Pulmonary artery endothelial cell (primary cell): ENCODE measurements at places on chromosomes 16 and 17.

DNA sequence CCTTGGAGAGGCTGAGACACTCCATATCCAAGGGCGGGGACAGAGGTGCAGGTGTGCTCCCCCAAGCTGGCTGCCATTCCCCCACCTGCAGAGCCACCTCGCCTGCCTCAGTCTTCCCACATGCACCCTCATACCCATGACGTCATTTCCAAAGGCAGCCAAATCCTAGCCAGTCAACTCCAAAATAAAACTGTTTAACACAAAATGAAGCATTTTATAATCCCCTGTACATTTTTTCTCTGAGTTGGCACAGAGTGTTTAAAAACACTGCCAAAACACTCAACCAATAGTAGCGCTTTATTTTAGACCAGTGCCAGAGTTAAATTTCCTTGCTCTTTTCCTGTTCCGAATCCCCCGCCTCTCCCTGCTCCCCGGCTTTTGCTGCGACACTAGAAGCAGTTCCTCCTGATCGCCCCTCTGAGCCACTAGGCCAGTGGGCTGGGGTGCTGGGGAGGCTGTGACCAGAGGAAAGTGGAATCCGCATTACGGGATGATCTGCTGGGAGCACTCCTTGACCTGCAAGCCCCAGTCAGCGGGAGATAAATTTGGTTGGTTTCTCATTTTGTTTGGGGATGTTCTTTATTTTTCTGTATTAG, 139.5 kb downstream of the ZNF423 start:
- no peak for DNase-seq

DNA sequence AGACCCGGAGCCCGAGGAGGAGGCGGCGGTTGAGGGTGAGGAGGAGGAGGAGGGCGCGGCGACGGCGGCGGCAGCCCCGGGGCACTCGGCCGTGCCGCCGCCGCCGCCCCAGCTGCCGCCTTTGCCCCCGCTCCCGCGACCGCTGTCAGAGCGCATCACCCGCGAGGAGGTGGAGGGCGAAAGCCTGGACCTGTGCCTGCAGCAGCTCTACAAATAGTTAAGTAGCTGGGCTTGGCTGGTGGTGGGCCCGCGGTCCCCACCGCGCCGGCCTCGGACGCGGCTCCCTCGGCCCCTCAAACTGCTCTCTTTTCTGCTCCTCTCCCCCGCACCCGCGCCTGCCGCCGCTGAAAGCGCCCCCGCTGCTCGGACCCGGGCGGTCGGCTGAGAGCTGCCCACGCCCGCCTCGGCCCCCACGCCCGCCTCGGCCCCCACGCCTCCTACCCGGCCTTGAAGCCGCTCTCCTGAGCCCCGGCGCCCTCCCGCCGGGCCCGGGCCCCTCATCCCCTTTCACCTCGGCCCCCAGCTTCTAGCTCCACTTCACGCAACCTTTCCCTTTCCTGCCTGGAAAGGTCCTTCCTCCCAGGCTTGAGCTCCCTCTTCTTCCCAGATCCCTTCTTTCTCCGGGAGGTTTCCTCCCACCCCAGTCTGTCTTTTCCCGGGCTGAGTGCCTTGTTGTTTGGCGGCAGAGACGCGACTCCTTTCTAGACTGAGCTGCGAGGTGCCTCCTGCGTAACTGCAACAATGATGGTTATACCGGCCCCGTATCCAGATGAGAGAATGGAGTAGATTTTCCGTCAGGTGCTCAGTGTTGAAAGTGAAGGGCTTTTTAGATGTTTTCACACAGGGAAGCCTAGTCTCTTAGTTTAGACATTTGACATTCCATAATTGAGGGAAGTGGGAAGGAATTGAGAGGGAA, 850 bp downstream of the PPM1E start:
- DNase-seq = no peak

DNA sequence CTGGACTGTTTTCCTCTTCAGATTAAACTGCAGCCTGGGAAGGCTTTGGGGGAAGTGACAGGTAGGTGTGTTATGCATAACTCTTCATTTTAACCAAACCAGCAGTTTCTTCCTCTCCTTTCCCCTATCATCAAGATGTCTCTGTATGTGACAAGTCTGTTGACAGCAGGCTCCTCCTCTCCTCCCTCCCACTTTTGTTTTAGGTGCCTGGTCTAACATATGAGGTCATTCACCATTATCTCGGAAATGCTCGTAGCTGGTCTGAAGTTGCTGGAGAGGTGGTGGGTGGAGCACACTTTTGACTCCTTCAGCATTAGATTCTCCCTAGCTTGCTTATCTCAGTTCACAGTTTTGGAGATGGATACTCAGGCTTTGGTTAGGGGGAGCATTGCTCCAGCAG, 571.0 kb upstream of the EEF2KMT start:
- DNase-seq = no peak

GRCh38 chr17:56977673-56978395, at the start of gene SCPEP1:
Gene SCPEP1 (plus strand): TSS chr17:56978131. CDS start chr17:56978160, 29 bp downstream.
- DNase-seq = peak; percentile 20

DNA sequence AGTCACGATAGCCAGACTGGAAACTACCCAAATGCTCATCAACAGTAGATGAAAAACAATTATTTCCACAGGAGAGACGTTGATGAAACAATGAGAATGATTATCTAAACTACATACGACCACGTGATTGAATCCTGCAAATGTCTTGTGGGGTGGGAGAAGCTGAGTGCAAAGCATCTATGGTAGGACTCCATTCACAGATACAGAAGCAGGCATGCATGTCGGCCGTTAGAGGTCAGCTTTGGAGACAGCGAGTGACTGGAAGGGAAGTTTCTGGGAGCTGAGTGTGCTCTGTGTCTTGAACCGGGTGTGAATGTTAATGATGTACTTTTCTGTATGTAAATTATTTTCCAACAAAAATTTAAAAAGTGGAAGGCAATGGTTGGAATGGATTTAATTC, 71.5 kb upstream of the DNAJA2 start:
- no peak for DNase-seq

DNA sequence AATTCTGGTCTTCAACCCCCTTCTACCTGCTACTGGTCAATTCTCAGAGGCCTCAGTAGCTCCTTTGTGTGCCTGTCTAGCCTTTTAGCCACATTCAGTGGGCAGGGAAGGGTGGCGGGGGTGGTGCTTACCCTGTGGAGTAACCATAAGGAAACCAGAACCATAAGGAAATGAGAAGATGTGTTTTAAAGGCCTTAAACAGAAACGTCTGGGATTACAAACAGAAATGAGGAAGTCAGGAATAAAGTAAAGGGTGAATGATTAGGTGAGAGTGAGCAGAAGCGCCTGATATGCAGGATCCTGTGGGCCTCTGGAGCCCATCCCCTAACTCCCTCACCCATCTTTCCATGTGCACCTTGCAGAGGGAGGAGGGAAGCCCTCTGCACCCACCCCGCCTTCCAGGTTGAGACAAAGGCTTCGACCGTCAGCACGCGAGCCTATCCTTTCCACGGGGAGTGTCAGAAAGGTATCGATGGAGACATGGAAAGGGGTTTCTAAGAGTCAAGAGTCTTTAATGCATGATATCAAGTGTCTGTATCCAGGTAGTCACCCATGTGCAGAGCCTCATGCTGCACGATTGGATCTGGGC, 20.4 kb downstream of the KIAA0513 start:
- DNase-seq = no peak

- DNase-seq = no peak
Observed at GRCh38 chr17:16391451-16391850, 10.6 kb downstream of the UBB start.

- DNase-seq = no peak
Observed at GRCh38 chr17:4771519-4772234, at the start of gene TM4SF5. Gene TM4SF5 (plus strand): TSS chr17:4771886. CDS start chr17:4771923, 37 bp downstream.

- no peak for DNase-seq
Observed at GRCh38 chr17:63681530-63681929, 18.4 kb downstream of the LIMD2 start.

DNA sequence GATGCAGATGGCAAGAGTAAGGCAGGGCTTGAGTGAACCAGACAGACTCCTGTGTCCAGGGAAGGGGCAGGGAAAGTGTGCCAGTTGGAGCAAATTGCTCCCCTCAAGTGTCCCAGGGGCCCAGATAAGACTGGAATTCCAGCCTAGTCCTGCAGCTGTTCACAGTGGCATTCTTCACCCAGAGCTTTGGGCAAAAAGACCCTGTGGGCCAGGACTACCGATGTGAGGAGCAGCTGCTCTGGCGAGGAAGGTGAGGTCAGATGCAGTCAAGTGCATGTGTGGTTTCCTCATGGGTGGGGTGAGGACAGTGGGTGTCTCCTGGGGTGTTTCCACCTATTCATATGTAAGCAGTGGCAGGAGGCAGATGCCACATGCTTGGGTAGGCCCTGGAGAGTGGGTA, 14.3 kb downstream of the NEUROD2 start:
- no peak for DNase-seq

DNA sequence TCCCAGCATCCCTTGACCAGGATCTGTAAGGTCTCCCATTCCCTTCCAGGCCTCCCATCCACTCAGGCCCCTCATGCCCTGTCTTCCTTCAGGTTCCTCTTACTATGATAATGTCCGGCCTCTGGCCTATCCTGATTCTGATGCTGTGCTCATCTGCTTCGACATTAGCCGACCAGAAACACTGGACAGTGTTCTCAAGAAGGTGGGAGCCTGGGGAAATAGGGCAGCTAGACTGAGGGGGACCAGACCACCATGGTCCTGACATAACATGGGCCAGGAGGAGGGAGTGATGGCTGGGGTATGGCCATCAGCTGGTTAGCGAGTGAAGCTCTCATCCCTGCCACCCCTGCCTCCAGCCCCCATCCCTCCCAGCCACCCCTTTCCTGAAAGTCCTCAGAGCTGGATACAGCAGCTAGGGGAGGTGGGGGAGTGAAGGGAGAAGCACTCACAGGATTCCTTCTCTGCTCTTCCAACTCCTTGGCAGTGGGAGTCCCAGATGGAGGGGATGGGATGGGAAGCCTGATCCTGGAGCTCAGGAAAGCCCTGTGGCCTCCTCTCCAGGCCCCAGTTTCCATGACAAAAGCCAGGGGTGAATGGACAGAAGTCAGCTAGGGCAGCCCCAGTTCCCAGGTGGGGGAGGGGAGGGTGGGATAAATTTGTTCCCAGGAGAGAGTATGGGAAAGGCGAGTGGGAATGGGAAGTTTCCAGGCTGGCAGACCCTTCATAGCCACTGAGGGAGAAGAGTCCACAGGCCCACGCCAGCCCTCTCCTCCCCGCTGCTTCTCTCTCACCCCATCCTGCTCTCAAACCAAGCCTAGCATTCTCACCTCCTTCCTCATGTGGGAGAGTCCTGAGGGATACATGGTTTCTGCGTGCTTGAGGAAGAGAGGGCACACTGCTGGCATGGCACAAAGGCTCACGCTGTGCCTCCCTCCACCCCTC, 2.3 kb downstream of the RND2 start:
- no peak for DNase-seq

GRCh38 chr16:78805556-78805955, 706.1 kb downstream of the WWOX start:
- DNase-seq = no peak

DNA sequence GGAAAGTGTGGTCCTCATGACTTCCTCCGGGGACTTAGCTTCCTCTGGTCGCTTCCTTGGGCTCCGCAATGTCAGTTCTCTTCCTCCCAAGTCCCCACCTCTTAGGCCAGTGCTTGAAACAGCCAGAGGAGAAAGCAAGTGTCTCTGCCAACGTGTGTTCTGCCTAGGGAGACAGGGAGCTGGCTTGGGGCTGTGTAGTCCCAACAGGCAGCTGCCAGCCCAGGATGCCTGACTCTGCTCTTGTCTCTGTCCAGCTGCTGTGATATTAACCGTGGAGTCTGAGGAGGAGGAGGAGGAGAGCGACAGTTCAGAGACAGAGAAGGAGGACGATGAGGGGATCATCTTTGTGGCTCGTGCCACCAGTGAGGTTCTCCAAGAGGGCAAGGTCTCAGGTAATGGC, 13.5 kb upstream of the PLEKHG4 start:
- DNase-seq = no peak

DNA sequence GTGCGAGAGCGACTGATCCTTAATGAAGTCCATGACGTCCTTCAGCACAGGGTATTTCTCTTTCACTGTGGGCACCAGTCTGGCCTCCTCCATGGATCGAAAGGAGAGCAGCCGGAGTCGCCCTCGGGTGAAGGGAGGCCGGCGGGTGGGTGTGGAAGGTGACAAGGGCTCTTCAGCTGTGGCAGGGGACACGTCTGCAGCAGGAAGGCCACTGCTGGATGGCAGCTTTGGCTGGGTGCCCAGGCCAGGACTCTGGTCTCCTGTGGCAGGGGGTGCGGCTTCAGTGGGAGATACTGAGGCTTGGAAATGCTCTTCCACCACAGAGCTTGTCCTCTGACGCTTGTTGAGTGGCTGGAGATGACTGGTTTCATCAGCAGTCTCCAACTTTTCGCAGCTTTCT, 78.5 kb downstream of the ZZEF1 start:
- DNase-seq = no peak

DNA sequence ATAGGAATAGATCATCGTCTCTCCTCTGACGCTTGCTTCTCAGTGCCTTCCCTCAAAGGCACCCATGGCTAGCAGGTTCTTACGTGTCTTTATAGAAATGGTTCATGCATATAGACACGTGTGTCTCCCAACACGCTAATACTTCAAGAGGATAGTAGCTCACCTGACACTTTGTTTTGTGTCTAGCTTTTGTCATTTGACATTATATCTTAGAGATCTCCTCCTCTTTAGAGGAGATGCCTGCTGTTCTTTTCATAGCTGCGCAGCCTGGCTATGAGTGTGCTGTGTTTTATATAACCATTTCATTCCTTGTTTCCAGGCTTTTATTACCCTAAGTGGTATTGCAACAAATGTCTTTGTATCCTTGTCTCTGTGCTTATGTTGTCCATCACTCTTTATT, 411.7 kb downstream of the CPPED1 start:
- no peak for DNase-seq

DNA sequence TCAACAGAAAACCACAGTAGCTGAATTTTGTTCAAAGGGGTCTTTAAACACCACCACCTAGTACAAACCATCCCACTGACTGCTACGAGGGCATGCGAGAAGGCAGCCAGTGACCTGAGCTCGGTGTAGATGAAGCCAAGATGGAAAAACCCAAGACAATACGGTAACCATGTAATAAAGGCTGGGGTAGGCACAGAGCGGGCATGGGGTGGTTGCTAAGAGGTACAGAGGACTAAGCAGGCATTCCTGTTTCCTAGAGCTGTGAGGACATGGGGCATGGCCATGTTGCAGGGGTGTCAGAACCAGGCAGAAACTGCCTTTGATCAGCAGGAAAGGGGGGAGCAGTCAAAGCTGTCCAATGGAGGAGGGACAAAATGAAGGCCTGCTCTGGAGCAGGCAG, 52.1 kb downstream of the NDEL1 start:
- no peak for DNase-seq

GRCh38 chr16:86089991-86090390, 191.0 kb downstream of the IRF8 start:
- DNase-seq = no peak

GRCh38 chr17:77353684-77354419, 213.1 kb downstream of the SEC14L1 start:
- no peak for DNase-seq

DNA sequence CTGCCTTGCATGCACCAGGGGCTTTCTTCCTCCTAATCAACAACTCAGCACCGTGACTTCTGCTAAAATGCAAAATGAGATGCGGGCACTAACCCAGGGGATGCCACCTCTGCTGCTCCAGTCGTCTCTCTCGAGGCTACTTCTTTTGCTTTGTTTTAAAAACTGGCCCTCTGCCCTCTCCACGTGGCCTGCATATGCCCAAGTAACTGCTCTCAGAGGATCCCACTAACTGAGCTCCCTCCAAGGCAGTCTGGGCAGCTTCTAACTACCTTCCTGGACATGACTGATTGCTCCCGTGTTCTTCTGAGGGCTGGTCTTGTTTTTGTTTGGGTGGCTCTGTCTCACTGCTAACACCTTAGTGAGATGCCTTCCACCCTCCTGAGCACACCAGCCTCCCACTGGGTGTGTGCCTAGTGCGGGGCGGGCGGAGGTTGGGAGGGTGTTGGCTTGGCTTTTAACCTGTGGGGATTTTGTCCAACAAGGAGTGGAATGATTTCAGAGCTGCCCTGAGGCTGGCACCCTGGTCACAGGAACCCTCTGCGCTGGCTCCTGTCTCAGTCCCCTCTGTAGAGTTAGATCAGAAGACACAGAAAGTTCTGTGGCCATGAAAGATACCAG, 8.9 kb upstream of the LGALS9 start:
- no peak for DNase-seq
